ENCODE measurements at places on chromosomes 11 and 22.

DNA sequence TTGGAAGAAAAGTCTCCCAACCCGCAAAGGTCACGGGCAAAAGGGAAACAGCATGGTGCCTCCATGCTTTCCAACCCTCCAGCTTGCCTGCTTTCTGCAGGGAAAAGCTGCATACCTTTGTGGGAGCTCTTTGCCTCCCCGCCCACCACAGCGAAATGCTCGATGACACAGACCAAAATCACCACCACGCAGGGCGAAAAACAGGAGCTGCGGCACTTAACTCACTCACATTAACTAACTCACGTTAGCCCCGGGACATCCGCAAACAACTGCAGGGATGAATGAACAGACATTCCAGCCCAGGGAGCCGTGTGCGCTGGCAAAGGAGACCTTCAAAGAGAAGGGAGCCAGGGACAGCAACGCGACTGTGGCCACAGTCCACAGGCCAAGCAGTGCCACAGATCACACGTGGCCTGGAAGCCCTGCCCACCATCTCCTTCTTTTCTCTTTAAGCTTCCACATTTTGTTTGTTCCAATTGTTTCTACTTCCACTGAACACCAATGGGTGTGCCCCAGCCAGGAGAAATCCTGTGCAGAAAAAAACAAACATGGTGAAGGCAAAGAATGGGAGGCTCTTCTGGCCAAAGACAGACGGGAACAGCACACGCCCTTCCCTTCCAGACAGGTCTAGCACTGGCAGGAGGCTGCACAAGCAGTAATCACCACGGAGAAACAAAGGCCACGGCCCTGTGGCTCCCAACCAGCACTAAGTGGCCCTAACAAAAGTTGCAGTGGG, 39.3 kb downstream of the DUSP8 start:
- no peak for DNase-seq

DNA sequence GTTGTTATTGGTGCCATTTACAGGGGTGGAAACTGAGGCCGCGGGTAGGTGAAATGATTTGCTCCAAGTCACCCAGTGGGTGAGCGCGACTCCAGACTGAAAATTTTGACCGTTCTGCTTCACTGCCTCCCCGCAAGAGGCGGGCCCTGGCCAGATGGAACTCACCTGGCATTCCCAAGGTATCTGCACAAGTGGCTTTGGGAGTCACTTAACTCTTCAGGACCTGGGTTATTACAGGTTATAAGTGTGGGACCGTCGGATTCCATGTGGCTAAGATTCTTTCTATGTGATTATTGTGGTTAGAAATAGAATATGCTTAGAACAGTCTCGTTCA, 598 bp downstream of the CABIN1 start:
- DNase-seq: peak; percentile 27

- DNase-seq: no peak
Observed at GRCh38 chr11:86172894-86173293, 71.7 kb upstream of the EED start.

GRCh38 chr22:46963672-46964545, 201.5 kb downstream of the TBC1D22A start:
- DNase-seq: peak; percentile 32

GRCh38 chr11:75273411-75274391, 33.1 kb downstream of the TPBGL start:
- DNase-seq: no peak

DNA sequence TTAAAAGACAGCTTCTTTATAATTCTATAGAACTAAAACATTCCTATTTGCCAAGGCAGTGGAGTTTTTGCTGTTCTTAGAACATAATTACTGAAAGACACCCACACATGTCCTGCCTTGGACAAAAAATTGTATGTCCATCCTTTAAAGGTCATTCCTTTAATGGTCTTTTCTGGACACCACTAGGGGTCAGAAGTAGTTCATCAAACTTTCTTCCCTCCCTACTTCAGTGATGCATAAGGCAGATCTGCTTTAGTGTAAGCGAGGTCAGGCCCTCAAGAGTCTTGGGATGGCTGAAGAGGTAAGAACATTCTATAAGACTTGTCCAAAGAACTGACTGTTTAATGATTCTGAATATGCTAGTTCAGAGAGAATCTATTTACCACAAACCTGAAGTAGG, 4.3 kb upstream of the OR51V1 start:
- DNase-seq: no peak

GRCh38 chr11:69435161-69435986, 46.1 kb upstream of the LINC01488 start:
- DNase-seq: no peak

DNA sequence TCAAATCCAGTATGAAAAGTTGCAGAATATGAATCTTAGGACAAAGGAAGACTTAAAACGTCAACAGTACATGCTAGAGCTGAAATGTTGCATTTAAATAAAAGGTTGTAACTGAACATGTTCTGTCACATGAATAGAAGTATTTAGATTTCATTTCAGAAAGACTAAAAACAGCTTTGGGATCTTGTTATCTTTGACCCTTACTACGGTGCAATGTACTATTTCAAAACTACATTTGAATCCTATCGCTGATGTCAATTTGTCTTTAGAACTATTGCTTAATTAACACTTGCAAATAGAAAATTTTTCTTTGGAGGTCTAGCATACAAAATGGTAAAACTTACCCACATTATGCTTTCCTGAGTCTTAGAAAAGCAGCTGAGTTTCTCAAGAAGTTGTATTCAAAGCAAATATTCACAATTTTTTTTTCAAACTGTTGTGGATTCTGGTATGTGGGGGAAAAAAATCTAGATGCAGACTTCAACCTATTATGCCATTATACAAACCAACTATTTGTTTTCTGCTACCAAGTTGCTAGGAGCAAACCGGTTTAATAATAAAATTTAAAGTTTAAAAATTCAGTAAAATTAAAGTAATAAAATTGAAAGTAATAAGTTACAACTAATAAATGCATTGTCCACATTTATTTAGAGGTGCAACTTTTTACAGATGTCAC, 25.4 kb downstream of the CSTF3 start:
- DNase-seq: no peak

GRCh38 chr11:64591257-64592233, 525 bp downstream of the SLC22A12 start:
- DNase-seq: no peak

GRCh38 chr11:61659413-61660196, 20.6 kb upstream of the DAGLA start:
- DNase-seq: no peak
